Heart right ventricle (tissue), 16 donors: ENCODE measurements at places on chromosomes 12 and 14.
A peak's percentile ranks its signal among the peaks of the same experiment; 100 is the strongest.

GRCh38 chr12:95805864-95806671 is 15.5 kb upstream of the NTN4 start:
- no peaks in the 10 kb centered on the region for H3K4me1 ChIP-seq
- no peaks in the 10 kb centered on the region for H3K36me3 ChIP-seq

DNA sequence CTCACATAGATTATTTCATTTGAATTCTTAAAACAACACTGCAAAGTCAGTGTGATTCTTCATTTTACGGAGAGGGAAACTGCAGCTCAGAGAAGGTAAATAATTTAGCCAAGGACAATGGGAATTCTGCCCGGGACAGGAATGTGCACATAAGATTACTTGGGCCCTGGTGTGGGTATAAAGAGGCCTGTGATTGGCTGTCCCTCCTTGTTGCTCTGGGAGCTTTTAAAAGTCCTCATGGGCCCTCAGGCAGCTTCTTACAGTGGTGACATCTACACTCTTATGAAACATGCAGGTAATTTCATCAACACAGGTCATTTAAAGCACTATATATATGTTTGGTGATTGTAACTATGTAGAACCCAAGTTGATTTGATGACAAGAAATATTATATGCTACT is 100.3 kb downstream of the ESR2 start:
- H3K27me3 ChIP-seq = no peaks in the 10 kb centered on the region
- H3K36me3 ChIP-seq = no peaks in the 10 kb centered on the region
- DNase-seq = no peak
- peaks cover 42% of the 10 kb centered on the region for H3K4me1 ChIP-seq
- H3K4me3 ChIP-seq = no peak overlapping the region

GRCh38 chr12:128991716-128992115 is 138.4 kb downstream of the GLT1D1 start:
- H3K27me3 ChIP-seq = no peaks in the 10 kb centered on the region
- no peaks in the 10 kb centered on the region for H3K36me3 ChIP-seq
- DNase-seq = no peak
- H3K4me3 ChIP-seq = no peak overlapping the region

GRCh38 chr12:18224745-18225144 is 36.6 kb upstream of the PIK3C2G start:
- no peak for DNase-seq
- H3K36me3 ChIP-seq = no peaks in the 10 kb centered on the region
- H3K4me1 ChIP-seq = no peaks in the 10 kb centered on the region
- no peaks in the 10 kb centered on the region for H3K27me3 ChIP-seq

DNA sequence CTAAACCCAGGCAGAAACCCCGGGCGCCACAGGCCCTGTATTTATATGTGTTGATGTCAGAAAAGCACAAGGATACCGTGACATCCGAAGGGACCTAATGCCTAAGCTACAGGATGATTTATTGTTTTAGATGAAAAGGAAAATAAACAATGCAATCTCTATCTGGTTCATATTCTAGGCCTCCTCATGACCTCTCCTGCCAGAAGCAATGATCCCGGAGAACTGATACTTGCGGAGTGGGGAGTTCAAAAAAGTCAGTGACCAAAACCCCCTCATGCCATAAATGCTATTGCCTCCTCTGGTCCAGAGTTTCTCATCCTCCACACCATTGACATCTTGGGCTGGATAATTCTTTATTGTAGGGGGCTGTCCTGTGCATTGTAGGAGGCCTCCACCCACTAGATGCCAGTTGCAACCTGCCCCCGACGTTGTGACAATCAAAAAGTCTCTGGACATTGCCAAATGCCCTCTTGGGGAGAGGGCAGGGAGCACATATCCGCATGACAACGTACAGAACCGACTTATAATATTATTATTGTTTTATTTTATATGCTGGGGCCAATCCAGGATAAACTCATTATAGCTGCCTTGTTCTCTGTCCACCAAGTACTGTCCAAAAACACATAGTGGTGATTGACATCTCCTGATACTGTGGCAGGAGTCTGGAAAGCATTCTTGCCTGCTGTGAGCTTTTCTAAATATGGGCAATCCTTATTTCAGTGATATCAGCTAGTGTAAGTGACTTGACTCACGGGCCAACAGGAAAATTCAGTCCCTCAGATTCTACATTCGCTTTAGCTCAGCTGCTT is 1.1 kb upstream of the CSRP2 start:
- no peak for DNase-seq
- no peaks in the 10 kb centered on the region for H3K27me3 ChIP-seq
- peak overlapping the region; percentile 78 for H3K4me3 ChIP-seq

- H3K4me1 ChIP-seq = no peaks in the 10 kb centered on the region
- peaks cover 7% of the 10 kb centered on the region for H3K27me3 ChIP-seq
- no peak for DNase-seq
- no peak overlapping the region for H3K4me3 ChIP-seq
Observed at GRCh38 chr12:108386709-108387360, 47.7 kb upstream of the CMKLR1 start.

- no peak overlapping the region for H3K27ac ChIP-seq
- no peak for DNase-seq
- H3K36me3 ChIP-seq = no peaks in the 10 kb centered on the region
- H3K27me3 ChIP-seq = no peaks in the 10 kb centered on the region
Observed at GRCh38 chr12:91874086-91874865, 271.4 kb downstream of the BTG1 start.

DNA sequence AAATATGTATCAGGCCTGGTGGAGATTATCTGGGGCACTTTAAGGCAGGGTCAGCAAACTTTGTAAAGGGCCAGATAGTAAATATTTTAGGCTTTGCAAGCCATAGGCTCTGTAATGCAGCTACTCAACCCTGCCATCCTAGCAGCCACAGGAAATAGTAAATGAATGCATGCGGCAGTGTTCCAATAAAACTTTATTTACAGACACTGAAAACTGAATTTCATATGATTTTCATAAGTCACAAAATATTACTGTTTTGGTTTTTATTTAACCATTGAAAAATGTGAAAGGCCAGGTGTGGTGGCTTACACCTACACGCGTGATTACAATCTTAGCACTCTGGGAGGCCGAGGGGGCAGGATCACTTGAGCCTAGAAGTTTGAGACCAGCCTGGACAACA is 3.2 kb upstream of the CAMKK2 start:
- H3K36me3 ChIP-seq = no peaks in the 10 kb centered on the region
- no peak overlapping the region for H3K27ac ChIP-seq
- H3K4me1 ChIP-seq = peaks cover 21% of the 10 kb centered on the region
- H3K4me3 ChIP-seq = no peak overlapping the region
- H3K27me3 ChIP-seq = no peaks in the 10 kb centered on the region
